ENCODE measurements at places on chromosomes 7 and 10. TPM values are rescaled to one million over a fixed set of nuclear protein-coding genes. Genes with fewer than 3 reads are reported as not detected.

ZP3 gene
- 16.4 TPM for total RNA-seq

BAMBI gene
- 0.68 TPM for total RNA-seq

AKR1C4 gene
- total RNA-seq: 0.29 TPM

C7orf33 gene
- not detected for total RNA-seq

CFAP43 gene
- 0.18 TPM for total RNA-seq

- peak; percentile 92 for DNase-seq
Observed at GRCh38 chr7:128883622-128884448, 21.2 kb downstream of the ATP6V1F start.

GRCh38 chr10:48286356-48286755 is 11.9 kb upstream of the FRMPD2 start:
- no peak for DNase-seq

- DNase-seq: no peak
Observed at GRCh38 chr10:133131734-133132472, 28.1 kb upstream of the KNDC1 start.

DNA sequence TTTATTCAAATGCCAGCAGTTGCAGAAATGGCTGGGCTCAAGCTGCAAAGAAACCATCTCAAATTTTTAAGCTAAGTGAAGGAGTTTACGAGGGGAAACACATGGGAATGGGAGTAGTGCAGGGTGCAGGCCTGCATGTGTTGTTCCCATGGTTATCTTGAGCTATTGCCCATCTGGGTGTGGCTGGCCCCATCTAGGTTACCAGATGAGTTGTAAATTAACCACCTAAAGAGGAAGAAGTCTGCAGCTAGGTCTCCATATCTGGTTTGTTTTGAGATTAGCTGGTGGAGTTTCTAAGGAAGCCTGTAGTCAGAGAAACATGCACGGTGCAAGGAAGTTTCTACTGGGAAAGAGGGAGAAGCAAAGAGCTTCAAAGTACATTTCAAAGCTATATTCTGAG is 23.3 kb upstream of the STEAP2 start:
- peak; percentile 36 for DNase-seq

- DNase-seq: no peak
Observed at GRCh38 chr7:8579661-8580194, 146.3 kb downstream of the NXPH1 start.

DNA sequence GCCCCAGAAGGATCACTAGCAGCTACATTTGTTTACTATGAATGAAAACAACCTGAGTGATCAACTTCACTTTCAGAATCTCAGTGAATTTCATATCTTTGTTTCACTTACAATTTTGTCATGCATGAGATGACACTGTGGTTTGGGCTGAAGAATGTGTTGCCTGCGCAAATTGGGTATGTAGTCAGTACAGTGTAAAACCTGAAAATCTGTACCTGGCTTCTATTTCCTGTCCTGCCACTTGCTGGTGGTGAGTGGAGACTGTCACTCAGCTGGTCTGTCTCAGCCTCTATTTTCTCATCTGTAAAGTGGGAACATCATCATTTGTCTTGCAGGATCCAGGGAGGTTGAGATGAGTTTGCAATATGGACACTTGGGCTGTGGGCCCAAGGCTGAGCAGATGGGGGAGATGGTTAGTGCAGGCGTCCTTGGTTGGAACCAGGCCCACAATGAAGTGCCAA is 118.0 kb downstream of the WDFY4 start:
- no peak for DNase-seq

DNA sequence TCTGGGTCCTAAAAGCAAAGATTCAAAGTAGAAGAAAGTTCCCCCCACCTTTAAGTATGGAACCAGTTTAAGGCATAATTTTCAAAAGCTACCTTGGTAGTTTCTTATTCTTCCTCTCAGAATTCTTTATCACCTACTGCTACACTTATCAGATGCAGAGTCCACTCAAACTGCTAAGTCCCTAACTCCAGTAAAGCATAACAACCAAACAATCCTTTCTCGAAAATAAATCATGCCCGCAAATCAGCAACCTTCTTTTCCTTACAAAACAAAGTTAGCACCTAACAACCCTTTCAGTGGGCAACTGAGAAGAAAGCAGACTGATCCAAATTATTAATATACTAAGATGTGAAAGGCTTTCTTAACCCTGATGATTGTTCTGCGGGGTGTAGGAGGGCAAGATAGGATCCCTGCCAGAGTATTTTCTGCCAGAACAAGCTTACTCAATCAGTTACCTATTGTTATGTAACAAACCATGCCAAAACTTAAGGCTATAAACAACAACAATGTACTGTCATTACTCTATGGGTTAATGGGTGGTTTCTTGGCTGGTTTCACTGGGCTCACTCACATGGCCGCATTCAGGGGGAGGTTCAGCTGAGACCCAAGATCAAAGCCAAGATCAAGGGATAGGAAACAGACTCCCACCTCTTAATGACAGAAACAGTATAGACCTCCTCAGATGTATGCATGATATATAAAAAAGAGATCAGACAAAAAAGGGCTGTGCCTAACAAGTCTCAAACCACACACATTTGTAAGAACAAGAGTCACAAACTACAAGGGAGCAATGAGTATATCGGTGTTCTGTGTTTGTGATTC is 42.0 kb downstream of the CCDC6 start:
- no peak for DNase-seq

DNA sequence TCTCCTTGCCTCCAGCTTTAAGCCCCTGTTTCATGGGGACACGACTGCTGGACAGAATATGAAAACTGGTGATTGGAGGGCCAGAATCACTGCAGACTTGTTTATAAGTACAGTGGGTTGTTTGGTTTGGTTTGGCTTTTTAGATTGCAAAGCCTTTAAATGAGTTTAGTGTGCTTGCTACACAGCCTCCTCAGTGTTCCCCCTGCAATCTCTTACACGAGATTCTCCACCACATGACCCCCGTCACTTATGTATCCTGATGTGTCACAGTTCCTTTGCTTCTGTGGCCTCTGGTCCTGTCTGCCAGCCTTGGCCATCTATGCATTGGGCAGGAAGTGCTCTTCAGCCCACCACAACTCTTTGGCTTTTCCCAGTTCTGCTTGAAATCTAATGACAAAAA is 103.7 kb upstream of the ANKRD1 start:
- no peak for DNase-seq

DNA sequence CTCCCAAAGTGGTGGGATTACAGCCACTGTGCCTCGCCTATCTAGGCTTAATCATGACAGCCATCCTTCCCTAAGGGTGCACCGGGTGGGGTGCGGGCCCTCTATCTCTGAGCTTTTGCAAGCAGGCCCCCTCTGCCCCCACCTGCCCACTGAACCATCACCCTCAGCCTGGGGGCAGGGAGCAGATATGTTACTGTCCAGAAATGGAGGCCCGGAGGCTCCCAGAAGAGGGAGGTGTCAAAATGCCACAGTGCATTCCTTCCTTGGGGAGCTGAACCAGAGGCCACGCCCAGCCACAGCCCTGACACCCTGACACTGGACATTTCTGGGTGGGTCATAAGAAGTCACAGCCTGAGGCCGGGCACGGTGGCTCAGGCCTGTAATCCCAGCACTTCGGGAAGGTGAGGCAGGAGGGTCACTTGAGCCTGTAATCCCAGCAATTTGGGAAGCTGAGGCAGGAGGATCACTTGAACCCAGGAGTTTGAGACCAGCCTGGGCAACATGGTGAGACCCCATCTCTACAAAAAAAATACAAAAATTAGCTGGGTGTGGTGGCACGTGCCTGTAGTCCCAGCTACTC is 129.8 kb upstream of the TNRC18 start:
- DNase-seq: peak; percentile 70

- no peak for DNase-seq
Observed at GRCh38 chr7:88329532-88330463, 23.1 kb upstream of the STEAP4 start.

- DNase-seq: no peak
Observed at GRCh38 chr10:17143055-17143690, 13.6 kb upstream of the CUBN start.

DNA sequence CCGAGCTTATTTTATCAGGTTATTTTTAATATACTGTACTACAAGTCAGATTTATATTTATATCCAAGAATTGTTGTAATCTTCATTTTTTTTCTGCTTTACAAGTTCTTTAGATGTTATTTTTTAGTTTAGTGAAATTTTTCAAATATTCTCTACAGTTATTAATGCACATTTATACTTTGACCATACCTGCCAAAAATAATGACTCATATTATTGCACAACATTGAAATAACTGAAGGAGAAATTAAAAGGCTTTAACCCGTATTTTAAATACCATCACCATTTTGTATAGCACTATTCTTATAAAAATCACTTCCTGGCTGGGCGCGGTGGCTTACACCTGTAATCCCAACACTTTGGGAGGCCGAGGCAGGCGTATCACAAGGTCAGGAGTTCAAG is 278.5 kb downstream of the BICC1 start:
- DNase-seq: no peak

GRCh38 chr10:57482259-57482658 is 785.4 kb downstream of the IPMK start:
- no peak for DNase-seq

DNA sequence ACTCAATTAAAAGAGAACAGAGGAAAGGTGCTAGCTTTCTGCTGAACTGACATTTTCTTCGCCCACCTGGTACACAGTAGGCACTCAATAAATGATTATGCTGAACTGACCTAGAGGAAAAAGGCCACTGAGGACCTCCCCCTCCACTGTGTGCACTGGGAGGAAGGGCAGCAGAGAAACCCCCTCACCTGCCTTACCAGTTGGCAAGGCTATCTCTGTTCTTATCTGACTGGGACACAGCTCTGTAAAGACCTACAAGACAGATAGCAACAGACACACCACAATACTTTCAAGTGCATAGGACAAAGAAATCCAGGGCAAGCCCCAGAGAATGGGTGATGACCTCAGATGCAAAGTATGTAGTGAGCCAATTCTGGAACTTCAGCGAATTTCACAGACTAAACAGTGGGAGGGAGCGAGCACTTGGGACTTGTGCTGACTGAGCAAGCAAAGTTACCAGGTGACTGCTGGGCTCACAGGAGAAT is 30.4 kb downstream of the PDLIM1 start:
- DNase-seq: no peak

DNA sequence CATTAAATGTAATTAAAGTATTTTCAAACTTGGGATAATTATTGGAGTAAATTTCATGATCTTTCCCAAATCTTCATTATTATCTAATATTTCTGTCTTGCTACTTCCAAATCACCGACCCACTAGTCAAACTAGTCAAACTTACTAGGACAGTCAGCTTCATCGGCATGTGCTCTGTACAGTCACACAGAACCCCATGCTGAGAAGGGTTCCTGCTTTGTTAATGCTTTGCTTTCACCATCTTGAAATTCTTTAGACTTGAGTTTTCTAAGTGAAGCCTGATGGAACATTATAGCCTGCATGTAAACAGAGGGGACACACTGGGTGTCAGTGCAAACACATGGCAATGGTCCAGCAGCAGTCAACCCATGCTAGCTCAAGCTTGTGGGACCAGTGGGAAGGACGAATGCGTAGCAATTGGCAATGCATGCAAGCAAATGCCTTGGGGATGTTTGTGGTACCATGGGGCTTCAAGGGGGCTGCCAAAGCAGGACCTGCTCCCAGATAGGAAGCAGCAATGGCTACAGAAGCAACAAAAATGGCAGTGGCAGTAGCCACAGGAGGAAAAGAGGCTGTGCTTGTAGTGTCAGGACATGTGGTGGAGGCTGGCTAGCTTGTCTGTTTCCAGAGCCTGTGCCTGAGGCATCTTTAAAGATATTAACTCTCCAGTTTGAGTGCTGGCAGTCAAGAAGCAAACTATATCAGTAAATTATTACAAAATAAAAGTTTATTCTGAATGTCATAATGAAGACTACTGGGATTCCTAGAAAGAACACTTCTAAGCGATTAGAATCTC is 441.1 kb upstream of the SEMA3D start:
- no peak for DNase-seq

Data from HT-29 (cell line).